Immature natural killer cell (primary cell): ENCODE measurements at places on chromosomes 1 and 21.

GRCh38 chr21:44010429-44010828, 1.7 kb upstream of the TRAPPC10 start:
- peak; percentile 41 for DNase-seq

- no peak for DNase-seq
These were observed 17.5 kb downstream of the MTARC1 start for GRCh38 chr1:220804202-220804586.

DNA sequence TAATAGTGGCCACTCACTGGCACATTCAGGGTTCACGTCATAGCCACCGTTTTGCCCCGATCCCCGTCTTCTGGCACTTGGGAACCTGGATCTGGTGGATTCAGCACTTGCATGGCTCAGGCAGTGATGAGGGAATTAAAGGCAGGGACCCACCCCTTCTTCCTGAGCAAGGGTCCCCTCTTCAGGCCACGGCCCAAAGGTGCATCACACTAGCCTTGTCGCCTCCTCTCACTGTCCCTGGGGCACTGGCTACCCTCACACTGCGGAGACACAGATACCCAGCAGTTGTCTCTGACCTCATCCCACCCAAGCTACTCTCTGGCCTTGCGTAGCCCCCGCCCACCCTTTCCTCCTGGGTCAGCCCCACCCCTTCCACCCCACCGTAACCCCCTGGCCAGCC, 19.9 kb upstream of the LDLRAP1 start:
- DNase-seq, result no peak

GRCh38 chr21:38637161-38637560, 138.9 kb upstream of the ERG start:
- DNase-seq, result no peak

DNA sequence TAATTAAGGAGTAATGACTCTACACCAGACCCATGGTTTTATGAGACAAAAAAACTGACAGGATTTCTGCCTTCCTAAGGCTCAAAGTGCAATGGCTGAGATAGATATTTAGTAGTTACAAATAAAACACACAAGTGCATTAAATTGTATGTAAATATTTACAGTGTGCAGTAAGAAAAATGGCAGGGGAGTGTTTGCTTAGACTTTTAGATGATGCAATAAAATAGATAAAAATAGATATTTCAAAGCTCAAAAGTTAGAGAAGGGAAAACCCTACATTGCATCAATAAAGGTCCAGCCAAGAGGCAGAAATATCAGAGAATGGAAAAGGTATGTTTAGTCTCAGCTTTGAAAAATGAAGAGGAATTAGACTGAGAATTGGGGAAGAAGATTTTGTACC, 226.3 kb upstream of the FGGY start:
- DNase-seq, result no peak

- DNase-seq, result no peak
These were observed 31.2 kb upstream of the CFAP126 start for GRCh38 chr1:161398900-161399256.

- no peak for DNase-seq
These were observed 7.4 kb downstream of the GBP4 start for GRCh38 chr1:89191314-89191713.

DNA sequence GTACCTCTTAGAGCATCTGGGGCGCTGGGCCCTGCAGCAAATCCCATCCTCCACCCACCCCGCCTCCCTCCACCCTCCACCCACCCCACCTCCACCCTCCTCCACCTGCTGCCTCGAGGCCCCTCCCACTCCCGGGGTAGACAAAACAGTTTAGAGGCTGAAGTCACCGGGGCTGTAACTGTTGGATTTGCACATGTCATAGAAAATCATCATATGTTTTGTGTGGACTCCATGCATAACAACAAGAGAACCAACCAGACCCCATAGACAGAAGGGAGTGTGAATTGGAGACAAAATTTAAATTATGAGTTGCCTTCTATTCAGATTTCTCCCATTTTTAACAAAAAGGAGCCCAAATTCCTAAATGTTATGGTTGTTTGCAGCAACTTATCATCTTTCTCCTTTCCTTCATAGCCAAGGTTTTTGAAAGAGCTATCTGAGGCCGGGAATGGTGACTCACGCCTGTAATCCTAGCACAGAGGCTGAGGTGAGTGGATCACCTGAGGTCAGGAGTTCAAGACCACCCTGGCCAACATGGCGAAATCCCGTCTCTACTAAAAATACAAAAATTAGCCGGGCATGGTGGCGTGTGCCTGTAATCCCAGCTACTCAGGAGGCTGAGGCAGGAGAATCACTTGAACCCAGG, 28.2 kb upstream of the LGALS8 start:
- DNase-seq, result no peak

DNA sequence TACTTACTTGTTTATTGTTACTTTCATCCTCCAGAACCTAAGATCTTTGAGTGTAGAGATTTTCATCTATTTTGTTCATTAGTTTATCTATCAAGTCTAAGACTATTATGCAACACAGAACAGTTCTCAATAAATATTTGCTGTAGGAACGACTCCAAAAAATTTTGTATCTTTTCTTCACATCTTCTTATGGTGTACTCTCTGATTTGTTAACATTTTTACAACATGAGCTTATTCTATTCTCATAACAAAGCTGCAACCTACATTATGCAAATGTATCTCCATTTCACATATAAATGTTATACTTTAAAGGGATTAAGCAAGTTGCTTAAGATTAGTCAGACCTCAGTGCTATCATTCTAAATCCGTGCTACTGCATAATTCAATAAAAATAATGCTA, 514.2 kb upstream of the ZP4 start:
- no peak for DNase-seq

DNA sequence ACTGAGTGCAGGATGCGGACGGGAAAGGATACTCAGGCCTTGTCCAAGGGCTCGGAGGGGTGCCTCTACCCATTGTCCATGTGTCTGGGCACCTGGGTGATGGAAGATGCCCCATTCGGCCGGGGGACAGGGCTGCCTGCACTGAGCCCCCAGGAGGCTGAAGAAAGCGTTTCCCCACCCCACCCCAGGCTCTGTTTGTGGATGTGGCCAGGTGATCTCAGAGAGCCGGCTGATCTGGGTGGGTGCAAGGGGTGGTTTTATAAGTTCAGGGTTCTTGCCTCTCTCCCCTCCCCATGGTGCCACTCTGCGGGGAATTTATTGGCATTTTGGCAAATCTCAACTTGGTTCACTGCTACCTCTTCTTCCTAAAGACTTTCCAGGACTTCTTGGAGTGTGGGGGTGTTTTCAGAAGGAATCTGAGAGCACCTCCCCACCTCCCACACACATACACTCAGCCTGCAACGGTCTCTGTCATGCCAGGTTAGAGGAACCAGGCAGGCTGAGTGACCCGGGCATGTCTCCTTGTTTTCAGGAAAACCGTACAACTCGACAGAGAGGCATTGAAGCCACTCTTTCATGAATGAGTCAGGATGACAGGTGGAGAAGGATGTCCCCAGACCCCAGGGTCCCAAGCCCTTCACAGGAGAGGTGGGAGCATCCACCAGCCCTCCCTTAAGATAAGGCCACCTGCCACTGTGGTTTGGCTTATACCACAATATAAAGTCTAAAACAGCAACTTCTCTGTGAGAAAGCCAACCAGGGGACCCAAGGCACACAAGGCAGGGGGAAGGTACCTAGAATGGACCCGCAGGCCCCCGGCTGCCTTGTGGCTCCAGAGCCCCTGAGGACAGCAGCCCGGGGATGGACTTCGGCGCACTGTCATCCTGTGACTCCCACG, 174.9 kb downstream of the ETS2 start:
- DNase-seq, result no peak

- no peak for DNase-seq
These were observed 38.5 kb downstream of the HUNK start for GRCh38 chr21:31911138-31911907.

- DNase-seq, result no peak
These were observed 93.8 kb upstream of the ETV3 start for GRCh38 chr1:157231846-157232525.

GRCh38 chr1:55375617-55376258, 160.6 kb upstream of the USP24 start:
- DNase-seq, result peak; percentile 7

DNA sequence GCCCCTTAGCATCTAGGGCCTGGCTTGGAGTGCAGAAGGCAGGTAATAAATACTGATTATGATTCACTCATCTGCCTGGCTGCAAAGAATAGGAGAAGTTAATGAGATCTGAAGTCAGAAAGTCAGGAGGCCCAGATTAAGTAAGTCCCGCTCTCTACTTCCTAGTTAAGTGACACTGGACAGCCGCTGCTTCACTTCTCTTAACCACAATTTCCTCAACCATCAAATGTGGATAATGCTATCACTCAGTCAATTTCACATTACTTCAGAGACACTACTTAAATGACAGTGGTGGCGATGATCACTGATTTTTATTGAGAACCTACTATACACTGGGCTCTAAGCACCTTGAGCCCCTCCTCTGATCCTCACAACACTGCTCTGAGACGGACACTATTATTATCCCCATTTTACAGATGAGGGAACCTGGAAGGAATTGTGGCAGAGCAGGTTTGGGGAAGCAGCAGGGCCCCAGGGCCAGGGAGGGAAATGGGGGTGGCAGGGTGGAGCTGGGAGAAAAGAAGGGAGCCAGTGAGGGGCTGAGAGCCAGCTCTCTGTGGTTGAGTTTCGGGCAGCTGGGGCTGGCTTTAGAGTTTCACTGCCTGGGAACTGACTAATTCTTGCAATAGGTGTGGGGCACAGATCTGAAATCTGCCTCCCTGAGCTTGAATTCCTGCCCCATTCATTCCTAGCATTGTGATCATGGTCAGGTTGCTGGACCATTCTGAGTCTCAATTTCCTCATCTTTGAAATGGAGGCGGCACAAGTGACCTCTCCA, 2.4 kb upstream of the E2F2 start:
- no peak for DNase-seq

DNA sequence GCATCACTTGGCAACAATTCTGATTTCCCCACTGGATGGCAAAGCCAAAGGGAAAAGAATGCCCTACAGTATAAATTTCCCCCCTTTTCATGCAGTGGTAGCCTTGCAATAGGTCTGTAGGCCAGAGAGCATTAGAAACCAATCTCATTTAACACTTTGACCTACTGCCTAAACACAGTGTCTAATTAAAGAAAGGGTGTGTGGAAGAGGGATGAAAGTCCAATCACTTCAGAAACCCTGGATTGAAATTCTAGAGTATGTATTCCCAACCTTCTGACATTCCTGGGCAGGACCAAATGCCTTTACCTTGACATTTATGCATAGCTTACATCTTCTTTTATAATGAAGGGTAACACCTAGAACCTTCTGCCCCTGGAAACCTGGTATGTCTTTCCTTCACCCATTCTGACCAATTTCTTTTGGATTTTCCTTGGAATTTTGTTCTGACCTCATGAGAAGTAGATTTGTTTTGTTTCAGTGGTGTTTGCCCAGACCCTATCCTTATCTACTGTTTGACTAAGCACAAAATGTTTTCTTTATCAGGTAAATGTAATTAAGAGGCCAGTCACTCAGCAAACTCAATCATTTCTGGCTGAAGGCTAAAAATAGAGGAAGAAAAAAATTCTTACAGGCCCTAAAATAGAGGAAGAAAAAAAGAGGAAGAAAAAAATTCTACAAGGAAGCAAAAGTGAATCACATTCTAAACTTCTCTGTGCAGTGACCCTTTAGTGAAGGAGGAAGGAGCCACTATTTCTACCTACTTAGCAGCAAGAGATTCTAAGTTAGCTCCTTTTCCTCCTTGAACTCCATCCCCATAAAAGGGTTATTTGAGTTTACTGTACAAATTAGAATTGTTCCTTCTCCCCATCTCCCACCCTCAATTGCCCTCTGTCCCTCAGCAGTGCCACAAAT, 129.5 kb upstream of the DSCAM start:
- DNase-seq, result no peak

DNA sequence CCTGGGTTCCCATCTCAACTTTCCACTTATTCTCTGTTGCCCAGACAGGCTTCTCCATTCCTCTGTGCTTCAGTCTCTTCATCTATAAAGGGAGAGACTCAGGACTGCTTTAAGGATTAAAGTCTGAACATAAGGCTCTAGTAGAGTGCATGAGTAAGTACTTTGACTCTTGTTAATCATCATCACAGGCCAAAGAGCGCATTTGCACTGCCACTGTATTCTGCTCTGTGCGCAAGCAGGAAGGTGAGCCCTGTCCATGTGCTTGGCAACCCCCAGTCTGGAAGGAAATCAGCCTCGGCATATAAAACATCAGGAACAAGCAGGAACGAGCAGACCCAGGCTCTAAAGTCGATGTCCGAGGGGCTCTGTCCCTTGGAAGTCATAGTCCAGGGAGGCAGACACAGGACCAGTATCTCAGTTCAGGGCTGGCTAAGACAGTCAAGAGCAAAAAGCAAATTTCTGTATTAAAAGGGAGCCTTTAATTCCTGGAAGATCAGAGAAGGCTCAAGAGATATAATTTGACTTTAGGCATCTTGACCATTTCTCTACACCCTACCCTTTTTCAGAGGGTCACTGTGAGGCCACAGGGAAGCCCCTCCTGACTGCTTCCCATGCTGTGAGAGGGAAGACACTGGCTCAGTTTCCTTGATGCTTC, 131.2 kb downstream of the TRABD2B start:
- DNase-seq, result no peak

DNA sequence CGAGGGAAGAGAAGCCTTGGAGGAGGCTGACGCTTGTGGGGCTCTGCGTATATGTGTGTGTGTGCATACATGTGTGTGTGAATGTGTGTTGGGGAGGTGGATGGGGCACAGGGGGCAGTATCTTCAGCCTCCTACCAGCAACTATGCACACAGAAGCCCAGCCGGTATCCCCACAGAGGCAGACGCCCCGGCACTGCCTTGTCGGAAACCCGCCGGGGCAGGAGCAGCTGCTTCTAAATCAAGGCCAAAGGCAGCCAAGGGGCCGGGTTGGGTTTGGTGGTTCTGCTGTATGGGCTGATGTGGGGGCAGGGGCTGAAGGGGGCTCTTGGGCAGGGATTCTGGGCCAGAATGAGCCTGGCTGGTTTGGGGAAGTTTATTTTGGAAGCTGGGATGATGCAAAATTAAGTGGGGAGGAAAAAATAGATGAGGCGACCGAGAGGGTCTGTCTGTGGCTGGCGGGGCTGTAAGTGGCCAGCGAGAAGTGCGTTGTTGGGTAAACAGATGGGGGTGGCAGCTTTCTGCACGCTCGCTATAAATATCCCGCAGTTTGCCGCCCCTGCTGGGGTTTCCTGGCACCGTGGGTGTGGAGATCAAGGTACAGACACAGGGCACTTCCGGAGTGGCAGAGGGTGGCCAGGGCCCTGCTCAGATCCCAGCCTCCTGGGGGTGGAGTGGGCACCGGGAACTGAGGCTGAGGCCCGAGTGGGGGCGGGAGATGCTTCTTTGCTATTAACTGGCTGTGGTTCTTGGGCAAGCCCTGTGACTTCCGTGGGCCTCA, 11.0 kb upstream of the WNT4 start:
- no peak for DNase-seq

- no peak for DNase-seq
These were observed 29.7 kb downstream of the UBE2T start for GRCh38 chr1:202311875-202312635.

DNA sequence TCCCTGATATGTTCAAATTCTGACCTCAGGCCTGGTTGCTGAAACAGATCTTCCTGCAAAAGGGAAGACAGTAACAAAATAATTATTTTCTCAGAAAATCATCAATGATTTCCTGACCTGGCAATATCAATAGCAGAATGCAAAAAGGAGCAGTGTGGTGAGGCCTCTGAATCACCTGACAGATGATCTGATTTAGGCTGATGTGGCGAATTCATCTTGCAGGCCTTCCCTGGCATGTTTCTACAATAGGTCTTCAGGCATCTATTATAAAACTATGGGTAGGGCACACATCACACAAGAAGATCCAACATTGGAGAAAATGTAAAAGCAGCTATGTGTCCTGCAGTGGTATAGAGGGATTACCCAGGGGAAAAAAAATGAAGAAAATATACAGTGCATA, 7.1 kb upstream of the MTF1 start:
- no peak for DNase-seq

- DNase-seq, result no peak
These were observed 89.9 kb upstream of the CXADR start for GRCh38 chr21:17422931-17423330.

GRCh38 chr1:91123773-91124172, 101.9 kb upstream of the ZNF644 start:
- no peak for DNase-seq
